ENCODE measurements at places on chromosomes 1 and 21. TPM values are rescaled to one million over a fixed set of nuclear protein-coding genes. Genes with fewer than 3 reads are reported as not detected.

DNA sequence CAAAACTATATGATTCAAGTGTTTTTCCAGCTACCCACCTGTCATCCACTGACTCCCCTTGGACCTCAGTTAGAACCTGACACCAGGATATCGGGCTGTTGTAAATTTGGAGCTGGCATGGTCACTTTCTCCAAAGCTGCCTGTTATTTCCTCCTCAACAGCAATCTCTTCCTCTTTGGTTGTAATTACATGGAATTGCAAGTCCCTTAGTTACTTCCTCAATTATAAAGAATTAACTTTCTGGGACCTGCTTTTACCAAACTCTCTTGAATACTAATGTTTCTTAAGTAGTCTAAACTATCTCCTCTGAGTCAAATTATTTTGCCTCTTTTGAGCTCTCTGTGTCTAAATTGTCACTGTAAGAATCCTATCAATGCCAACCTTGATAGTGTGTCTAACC is 150.3 kb upstream of the SGIP1 start:
- DNase-seq: no peak

- DNase-seq: no peak
Measured at GRCh38 chr1:22627331-22627730, 9.1 kb upstream of the C1QA start.

GRCh38 chr1:96361961-96362360 is 359.6 kb upstream of the PTBP2 start:
- peak; percentile 46 for DNase-seq

- no peak for DNase-seq
Measured at GRCh38 chr1:145730900-145731299, 11.6 kb downstream of the CD160 start.

GRCh38 chr21:15893902-15894301 is 164.1 kb downstream of the USP25 start:
- DNase-seq: no peak

DNA sequence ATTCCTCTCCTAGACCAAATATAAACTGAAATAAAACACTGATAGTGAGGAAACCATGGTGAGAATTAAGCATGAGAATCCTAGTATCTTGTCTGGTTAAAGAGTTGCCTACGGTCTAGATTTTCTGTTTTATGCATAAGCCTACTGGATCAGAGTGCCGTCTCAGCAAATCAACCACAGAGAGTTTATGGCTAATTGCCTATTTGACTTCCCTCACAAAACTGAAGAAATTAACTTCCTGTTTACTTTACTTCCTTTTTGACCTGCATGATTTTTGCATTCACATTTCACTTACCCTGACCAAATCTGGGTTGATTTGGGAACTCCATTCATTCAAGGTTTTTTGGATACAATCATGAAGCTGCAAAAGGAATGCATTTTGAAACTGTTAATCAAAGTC is 5.0 kb downstream of the GCLM start:
- DNase-seq: peak; percentile 52

DNA sequence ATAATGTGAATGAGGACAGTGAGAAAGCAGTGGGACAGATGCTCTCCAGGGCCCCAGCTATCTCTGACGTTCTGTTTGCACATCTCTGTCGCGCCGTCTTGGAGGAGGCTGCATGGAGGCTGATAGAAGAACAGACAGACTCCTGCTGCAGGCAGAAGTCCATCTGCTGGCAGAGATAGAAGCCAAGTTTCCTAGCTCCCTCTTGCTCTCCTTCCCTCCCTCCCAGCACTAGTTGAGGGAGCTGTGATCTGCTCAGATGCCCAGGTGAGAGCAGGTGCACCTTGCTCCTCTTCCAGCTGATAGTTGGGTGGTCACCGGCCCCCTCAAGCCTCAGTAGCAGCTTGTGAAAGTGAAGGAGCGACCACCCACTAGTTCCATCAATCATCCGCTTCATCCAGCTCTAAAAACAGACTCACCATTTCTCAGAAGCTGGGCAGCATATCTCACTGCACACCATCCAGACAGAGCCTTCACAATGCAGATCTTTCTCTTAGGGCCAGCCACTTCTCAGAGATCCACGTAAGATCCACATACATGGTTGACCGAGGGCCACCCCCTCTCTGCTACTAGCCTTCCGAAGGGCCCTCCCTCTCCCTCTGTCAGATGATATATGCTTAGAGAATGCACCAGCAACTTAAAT is 12.9 kb downstream of the LRRN2 start:
- no peak for DNase-seq

DNA sequence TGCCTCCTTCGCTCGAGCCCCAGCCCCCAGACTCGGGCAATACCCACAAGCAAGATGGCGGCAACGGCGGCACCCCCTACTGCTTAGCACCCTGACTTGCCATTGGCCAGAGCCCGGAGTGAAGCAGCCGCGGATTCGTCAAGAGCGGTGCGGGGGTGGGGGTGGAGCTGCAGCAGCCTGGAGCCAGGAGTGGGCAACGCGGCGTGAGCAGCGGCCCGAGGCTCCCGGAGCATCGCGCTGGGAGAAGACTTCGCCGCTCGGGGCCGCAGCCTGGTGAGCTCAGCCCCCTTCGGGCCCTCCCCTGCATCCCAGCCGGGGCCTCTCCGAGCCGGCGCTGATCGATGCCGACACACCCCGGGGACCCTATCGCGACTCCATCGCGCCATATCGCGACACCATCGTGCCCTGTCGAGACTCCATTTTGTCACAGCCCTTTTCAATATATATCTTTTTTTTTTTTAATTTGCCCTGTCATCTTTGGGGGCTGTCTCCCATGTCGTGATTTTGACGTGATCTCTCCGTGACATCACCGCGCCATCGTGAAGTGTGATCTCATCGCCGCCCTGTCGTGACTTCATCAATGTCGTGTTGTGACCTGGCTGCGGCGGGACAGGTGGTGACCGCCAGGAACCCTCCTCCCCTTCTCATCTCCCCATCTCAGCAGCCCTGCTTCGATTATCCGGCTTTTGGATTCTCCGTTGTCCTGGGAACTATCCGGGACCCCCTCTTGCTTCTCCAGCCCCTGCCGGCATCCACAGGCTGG is at the start of gene NCDN:
TSS of gene NCDN (plus strand) at position 189 of the 763 bp plus-strand sequence. CDS start at position 581, 392 bp downstream.
- DNase-seq: peak; percentile 97

DNA sequence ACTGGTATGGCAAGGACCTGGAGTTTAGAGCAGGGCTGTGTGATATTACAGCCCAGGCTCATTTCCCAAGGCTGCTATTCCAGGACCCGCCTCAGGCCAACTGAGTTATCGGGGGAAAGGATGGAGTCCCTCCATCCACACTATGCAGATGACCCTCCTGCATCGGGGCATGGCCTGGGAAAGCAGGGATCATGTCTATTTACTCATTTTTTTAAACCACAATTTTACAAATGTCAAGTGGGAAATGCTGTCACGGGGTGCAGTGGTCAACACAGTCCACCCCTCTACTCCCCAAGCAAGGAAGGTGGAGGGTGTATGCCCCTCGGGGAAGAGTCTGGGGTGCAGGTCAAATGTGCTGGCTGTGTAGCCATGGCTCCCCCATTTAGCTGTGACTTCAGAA is 6.1 kb upstream of the CLEC20A start:
- DNase-seq: no peak

DNA sequence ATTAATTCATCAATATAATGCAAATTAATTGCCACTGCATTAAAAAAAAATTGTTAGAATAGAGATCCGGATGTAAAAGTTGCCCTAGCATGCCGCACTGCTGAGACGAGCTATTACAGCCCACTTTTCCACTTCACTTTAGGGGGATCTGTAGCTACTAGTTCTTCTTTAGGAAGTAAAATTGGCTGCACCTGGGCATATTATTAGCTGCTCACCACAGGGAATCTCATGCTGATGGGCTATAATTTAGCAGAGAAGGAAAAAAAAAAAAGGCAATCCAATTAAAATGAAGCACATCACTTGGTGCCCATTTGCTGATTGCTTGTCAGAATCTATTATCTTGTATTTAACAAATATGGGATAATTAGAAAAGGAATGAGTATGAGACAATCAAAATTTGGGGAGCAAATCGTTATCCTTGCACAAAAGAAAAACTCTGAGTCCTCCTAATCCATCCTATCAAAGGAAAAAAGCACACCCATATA is 233.4 kb downstream of the DSCAM start:
- no peak for DNase-seq

DNA sequence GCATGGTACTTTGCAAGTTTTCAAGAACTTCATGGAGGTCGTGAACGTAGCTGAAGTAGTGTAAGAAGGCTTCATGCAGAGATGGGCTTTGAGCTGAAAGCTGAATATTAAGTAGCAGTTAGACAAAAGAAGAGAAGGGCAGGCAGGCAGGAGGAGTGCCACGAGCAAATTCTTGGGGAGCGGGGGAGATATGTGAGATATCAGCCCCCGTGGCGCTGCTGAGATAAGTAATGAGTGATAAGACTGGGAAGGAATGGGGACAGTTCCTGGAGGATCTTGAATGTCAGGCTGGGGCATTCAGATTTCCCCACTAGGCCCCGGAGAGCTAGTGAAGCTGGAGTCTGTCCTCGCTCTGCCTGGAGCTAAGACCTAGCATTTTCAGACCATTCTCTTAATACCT is 27.9 kb upstream of the KIRREL1 start:
- no peak for DNase-seq

DNA sequence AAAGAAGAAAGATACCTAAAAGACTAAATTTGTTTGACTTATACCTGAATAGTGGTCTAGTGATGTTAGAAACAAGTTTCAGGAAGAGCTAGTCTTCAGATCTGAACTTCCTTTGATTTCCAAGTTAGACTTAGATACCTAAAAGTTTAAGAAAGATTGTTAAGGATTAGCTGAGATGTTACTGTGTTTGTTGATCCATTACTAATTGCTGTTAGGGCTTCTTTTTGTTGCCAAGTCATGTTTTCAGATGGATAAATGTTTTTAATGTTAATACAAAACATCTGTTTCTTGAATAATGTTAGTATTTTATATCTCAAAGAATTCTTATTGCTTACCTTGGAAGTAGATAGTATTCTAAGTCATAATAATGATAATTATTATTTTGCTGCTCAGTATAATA is 11.6 kb downstream of the GNAI3 start:
- DNase-seq: no peak

DNA sequence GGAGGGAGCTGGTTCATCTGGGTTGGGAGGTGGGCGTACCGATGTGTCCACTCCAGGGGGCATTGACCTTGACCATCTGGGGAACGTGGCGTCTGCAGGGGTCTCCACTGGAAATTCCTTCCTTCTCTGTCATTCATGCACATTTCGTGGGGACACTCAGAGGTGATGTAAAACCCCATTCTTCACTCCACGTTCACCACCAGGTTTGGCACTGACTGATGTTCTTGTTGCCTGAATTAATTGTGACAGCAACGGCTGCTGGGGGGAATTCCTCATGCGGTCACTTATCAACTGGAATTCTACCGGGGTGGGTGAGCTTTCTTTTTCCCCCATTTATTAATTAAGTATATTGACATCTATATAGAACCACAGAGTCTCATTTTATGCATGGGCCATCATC is 18.1 kb upstream of the POFUT2 start:
- peak; percentile 50 for DNase-seq

PDZK1 gene
- 8.8 TPM for total RNA-seq

GNAT2 gene
- not detected for total RNA-seq

AADACL4 gene
- not detected for total RNA-seq

MMP23B gene
- total RNA-seq: 0.27 TPM

All from M059J (cell line).